ENCODE measurements at places on chromosomes 13 and 19. TPM values are rescaled to one million over a fixed set of nuclear protein-coding genes. Genes with fewer than 3 reads are reported as not detected.

The PLK5 gene
- total RNA-seq: not detected

The APOC4 gene
- total RNA-seq: not detected

The PSG11 gene
- not detected for total RNA-seq

The BABAM1 gene
- total RNA-seq: 118 TPM

The ACP7 gene
- 0.49 TPM for total RNA-seq

The CEACAM7 gene
- not detected for total RNA-seq
